HTR-8/SVneo (cell line): ENCODE measurements at places on chromosomes 11 and 22.

DNA sequence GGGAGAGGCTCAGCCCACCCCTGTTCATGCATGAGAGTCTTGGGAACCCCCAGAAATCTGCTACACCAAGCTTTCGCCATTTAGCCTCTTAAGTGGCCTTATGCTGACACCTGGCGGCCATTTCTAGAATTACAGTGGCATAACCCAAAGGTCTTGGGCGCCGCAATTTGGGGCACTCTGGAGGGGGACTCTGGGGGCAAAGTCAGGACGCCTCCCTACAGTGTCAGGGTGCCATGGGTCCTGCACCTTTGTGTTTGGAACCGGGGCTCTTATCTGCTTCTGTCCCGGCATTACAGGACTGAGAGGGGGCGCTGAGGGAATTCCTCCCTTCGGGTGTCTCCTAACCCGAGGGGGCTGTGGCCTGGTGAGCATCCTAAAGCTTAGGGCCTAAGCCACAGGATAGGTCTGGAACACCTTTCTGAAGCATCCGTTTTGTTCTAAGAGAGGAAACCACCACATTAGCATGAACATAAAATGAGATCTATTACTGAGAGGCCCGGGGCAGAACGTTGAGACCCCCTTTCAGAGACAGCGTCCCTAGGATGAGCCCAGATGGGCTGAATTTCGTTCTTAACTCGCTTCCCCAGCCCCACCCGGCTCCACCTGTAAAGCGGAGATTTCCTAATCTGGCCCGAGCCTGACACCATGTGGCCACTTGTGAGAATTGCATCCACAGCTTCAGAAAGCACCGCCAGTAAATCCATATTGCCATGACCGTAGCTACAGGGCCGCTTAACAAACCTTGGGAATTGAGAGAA is 9.3 kb downstream of the INS start:
- peak; percentile 83 for DNase-seq

GRCh38 chr11:107689317-107690202 is 22.3 kb downstream of the SLN start:
- DNase-seq, result peak; percentile 75

- no peak for DNase-seq
Observed at GRCh38 chr22:26981111-26981510, 323.7 kb downstream of the MIAT start.

DNA sequence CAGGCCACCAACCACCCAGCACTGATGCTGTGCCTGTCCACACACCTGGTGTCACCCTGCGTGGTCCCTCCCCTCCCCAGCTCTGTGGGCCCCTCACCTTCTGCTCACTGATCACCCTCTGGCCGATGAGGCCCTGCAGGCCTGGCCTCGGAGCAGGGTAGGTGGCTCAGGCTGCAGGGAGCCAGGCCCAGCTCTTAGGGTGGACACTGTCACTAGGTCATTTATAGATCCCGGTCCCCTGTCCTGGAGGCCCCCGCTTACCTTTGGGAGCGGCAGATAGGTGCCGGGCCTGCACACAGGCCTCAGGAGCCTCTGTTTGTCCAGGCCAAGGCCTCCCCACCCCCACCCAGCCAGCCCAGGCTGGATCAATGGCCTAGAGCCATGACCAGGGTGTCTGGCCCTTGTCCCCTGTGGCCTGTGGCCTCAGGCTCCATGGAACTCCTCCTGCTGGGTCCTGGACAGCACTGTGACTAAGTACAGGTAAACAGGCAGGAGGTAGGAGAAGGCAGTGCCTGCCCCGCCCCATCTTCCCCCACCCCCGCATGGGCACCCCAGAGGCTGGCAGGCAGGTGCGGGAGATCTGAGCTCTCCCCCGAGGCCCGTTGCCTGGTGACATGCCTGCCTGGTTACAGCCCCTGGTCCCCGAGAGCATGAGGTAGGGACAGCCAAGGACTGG is at the start of gene TMPRSS6:
TSS of gene TMPRSS6 (minus strand) at position 472 of the 676 bp plus-strand sequence. CDS start 6,296 bp downstream, outside the sequence.
- DNase-seq, result no peak

DNA sequence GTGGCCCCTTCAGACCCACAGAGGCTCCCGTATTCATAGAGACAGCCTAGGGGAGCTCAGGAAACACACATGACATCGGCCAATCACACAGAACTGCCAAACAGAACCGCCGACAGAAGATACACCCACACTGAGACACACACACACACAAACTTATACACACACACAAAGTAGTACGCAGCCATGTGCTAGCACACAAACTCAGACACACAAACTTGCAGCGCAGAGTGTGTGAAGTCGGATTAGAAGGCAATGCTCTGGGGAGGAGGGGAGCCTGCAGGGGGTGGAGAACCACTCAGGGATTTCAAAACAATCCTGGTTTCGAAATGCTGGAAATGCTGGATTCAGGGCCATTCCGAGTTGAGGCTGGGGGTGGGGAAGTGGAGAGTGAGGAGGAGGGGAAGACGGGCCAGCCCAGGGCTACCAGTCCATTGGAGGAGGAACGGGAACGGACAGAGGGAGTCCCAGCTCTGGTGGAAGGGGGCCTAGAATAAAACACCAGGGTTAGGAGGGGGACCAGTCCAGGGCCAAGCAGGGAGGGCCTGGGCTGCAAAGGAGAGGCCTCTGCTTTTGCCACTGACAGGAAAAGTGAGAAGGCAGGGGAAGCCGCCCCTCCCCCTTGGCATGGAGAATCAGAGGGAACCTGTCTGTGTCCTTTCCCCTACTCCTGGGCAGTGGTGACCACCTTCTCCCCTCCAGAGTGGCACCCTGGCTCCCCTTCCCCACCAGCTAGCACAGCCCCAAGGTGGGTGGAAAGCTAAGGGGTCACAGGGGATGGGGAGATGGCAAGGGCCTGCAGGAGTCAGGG is 4.4 kb downstream of the BCL9L start:
- no peak for DNase-seq

- no peak for DNase-seq
Observed at GRCh38 chr11:17179970-17180369, 27.8 kb downstream of the PIK3C2A start.

- DNase-seq, result no peak
Observed at GRCh38 chr11:73152086-73152853, 10.2 kb upstream of the FCHSD2 start.

DNA sequence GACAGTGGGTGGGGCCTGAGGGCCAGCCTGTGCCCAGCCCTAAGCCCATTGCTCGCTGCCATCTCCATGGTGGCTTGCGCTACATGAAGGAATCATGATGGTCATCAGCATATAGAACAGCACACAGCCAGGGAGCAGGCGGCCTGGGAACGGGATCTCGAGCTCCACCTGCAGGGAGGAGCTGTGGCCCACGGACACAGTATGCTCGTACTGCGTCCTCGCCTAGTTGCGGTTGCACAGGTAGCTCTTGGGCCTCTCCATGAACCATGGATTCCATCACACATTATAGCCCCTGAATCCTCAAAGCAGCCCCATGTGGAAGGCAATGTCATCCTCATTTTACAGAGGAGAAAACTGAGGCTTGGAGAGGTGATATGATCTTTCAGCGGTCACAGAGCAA is 15.1 kb downstream of the SEC14L4 start:
- DNase-seq, result no peak

DNA sequence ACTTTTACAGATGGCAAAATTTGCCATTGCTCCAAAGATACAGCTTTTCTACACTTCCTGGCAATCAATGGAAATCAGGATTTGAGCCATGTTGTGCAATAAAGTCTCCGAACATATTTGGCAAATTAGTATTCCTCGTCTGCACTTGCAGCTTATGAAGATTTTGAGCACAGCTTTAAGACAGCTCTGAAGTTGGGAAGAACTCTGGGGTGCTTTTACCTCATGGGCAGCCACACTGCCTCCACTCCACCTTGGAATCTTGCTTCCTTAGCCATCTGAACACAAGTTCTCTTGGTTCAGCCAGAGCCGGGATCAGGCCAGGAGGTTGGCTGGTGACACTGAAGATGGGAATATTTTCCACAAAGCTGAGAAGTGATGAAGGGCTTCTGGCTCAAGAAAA is 191.2 kb downstream of the CWF19L2 start:
- no peak for DNase-seq

DNA sequence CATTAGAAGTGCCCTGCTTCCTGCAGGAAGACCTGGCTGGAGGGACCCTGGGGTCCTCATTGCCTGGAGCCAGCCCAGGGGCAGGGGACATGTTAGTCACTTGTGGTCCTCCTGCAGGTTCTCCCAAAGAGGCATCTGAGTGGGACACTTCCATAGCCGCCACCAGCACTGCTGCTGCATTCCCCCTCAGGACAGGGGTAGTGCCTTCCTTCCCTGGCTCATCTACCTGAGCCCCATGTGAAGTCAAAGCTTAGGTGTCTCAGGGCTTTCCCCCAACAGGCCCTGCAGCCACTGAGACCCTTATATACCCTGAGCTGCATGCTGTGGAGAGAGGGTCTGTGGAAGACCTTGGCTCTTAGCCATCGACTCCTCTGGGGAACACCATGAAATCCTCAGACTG is 45.0 kb upstream of the VPREB1 start:
- no peak for DNase-seq

DNA sequence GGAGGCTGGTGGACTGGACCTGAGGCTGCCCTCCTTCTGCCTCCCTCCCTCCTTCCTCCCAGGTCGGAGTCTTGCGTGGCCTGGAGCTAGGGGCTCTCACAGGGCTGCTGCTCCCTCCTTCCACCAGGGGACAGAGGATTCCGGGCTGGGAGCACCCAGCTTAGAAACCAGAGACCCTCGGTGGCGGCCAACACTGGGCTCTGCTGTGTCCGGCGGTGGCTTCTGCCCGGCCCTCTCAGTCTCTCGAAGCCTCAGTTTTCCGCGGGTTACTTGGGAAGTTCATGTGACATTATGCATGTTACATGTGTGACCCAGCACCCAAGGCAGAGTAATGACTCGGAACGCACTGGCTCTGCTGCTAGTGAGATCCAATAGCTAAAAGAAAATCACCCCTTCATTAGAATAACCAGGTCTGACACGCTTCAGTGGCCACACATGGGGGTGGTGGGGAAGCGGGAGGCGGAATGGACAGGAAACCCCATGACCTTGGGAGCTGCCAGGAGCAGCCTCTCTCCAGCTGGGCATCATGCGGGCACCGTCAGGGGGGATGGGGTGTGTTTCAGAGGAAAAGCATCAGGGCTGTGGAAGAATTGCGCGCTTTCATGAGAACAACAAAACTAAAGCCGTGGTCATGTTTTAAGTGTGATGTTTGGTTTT is 5.9 kb upstream of the MRGPRG start:
- DNase-seq, result no peak

DNA sequence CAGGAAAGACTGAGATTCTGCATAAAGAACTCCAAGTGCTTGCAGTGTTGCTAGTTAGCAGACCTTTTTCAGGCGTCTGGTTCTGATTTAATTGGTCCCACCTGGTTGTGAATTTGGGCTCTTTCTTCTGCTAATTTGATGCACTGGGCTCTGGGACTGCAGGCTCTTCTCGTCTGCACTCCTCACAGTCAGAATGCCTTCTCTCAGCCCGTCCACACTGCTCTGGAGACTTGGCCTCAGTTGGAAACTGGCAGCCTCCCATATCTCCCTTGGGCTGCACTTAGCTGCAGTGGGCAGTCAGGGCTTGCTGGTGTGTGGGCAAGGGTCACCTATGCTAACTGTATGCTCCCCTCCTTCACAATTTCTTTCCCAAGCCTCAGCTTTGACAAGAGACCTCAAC is 1.5 kb downstream of the TRIM6 start:
- no peak for DNase-seq

DNA sequence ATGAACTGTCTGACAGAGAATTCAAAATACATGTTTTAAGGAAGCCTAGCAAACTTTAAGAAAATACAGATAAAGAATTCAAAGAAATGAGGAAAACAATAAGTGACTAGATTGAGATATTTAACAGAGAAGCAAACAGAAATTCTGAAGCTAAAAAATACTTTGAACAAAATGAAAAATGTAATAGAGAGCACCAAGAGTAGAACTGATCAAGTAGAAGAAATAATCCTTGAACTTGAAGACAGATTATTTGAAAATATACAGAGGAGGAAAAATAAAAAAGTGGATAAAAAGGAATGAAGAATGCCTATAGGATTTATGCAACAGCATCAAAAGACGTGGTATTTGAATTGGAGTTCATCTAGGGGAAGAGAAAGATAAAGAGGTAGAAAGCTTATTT is 101.9 kb upstream of the OR4B1 start:
- no peak for DNase-seq

GRCh38 chr22:49420651-49421050 is 407.0 kb downstream of the BRD1 start:
- DNase-seq, result no peak

DNA sequence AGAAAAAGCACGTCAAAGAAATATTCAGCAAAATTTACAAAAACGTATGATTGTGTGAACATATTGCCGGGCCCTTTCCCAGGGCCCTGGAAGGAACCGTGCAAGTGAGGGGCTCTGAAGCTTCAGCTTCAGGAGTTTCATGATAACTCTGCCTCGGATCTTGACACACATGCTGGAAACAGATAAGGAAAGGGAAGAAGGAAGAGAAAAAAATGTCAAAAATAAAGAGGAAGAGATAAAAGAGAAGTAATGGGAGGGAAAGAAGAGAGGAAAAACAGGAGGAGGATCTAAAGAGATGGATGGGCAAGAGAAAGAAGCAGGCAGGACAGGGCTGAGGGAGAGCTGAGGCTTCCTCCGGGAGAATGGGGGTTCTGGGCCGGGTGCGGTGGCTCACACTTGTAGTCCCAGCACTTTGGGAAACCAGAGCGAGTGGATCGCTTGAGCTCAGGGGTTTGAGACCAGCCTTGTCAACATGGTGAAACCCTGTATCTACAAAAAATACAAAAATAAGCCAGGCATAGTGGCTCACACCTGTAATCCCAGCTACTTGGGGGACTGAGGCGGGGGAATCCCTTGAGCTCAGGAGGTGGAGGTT is 2.7 kb upstream of the TMPRSS4 start:
- no peak for DNase-seq
